ENCODE measurements at places on chromosomes 5 and 9. TPM values are rescaled to one million over a fixed set of nuclear protein-coding genes. Genes with fewer than 3 reads are reported as not detected.

The LPAR1 gene
- 19.5 TPM for total RNA-seq

- no peak for DNase-seq
These were observed 171.1 kb upstream of the SMIM23 start for GRCh38 chr5:171614511-171614910.

The LRRC19 gene
- total RNA-seq = not detected

The RUSC2 gene
- total RNA-seq = 41.4 TPM

The APBB3 gene
- 13.2 TPM for total RNA-seq

DNA sequence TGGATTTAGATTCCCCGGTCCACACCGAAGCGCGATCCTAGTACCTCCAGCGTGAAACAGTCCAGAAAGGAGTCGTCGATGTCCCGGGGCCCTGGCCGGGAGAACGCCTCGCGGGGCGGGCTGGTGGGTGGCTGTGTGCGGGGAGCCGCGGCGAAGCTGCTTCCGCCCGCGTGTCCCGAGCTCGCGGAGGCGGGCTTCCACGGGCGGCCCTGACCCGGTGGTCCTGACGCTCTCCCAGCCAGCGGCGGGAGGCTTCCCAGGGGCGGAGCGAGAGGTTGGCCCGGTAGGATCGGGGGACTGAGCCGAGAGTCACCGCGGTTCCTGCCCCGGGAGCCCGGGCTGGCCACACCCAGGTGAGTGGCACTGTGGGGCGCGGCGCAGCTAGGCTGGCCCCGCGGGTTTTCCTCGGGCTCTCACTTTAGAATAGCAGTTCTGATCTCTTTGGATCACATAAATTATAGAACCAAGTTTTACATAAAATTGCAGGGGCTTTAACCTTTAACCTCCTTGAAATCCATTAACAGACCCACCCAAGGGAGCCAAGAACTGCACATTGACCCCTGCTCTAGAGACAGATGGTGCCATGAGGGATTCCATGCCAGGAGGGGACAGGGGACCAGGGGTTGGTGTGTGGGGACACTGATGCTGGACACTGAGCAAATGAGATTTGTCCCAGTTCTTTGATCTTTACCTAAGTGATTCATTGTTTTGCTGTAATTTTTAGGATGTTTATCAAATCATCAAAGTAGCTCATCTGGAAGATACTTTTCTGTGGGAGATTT is 29.2 kb upstream of the IL31RA start:
- DNase-seq = peak; percentile 51

GRCh38 chr9:135370411-135371375 is 108.9 kb upstream of the PPP1R26 start:
- DNase-seq = no peak

Measured in right cardiac atrium (tissue), 5 donors.